ENCODE measurements at places on chromosomes 7 and 10.

GRCh38 chr7:154287356-154287755 lies 235.2 kb downstream of the DPP6 start:
- no peak for DNase-seq

- no peak for DNase-seq
Observed at GRCh38 chr7:99000196-99000903, 122.0 kb downstream of the TRRAP start.

- no peak for DNase-seq
Observed at GRCh38 chr10:52170776-52171175, 143.3 kb upstream of the DKK1 start.

DNA sequence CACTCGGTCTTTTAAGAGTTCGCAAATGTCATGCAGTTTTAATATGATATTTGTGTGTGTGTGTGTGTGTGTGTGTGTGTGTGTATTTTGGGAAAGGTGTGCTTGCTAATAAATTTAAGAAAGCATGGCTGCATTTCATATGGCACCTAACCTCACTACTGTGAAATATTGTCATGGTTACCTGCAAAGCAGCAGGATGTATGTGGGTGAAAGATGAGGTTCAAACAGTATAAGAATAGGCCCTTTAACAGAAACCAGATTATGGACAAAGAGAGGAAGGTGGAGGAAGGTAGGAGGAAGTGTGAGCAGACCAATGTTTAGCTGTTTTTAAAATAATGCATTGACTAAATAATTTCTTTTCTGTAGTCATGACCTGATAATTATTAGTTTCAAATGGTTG lies 73.5 kb upstream of the CACNA2D1 start:
- no peak for DNase-seq

GRCh38 chr10:80484243-80484642 lies 30.1 kb downstream of the TSPAN14 start:
- no peak for DNase-seq

DNA sequence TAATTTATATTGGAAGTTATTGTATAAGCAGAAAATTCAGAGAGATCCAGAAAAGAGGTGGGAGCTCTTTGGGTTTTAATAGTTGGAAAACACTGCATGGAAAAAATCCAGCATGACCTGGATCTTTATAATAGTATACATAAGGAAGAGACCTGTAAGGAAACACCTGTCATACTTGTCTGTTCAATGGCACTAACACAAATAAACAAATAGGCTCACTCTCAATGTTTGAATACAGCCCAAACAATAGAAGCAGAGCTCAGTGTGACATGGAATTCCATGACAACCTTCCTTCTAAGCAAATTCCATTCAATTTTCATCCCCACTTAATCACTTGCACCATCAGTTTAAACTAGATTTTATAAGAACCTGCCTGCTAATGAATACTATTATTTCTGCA lies 31.7 kb downstream of the CISD1 start:
- DNase-seq, result no peak

DNA sequence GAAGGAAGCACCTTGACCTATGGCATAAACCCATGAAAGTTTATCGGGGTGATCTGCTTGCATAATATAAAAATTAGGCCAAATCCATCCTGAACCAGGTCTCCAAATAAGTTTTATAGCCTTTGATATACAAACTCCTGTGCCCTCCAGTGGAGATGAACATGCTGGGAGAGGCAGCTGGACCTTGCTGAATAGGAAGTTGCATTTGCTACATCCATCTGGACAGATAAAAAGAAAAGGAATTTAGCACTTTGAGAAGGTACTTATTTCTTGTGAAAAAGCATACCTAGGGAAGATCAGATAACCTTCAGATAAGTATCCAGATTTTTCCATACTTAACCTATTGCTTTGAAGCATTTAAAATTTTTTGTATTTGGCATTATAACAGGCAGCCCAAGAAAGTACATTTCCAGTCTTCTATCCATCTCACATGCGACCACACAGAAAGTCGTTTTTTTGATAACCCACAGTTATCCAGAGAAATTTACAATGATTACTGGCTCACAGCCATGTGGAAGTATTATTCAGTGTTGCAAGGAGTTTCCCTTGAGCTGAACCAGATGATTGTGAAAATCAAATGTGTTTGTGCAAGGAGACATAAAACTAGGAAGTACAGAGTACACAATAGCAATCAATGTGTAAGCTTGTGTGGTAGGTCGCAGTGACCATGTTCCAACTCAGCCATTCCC lies 124.4 kb upstream of the STK17A start:
- no peak for DNase-seq

DNA sequence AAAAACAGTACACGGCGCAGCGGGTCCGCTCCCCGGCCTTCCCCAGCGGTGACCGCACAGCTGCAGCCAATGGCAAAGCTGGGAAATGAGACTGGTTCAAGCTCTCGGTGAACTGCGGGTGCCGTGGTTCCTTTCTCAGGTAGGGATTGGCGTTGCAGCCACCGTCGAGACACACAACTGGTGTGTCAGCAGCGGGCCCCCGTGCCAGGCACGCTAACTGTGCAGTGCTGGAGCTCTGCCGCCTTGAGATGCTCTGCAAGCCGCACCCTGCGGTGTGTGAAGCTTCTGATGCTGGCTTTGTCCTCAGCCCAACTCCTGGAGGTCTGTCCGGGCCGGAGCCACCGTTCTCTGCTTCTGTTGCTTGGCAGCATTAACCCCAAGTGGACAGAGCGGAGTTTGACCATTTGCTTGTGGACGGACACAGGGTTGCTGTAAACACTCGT lies 20.6 kb upstream of the NKX6-2 start:
- DNase-seq, result no peak

Measured in NCI-H1694 (cell line).